ENCODE measurements at places on chromosomes 12 and 14.

DNA sequence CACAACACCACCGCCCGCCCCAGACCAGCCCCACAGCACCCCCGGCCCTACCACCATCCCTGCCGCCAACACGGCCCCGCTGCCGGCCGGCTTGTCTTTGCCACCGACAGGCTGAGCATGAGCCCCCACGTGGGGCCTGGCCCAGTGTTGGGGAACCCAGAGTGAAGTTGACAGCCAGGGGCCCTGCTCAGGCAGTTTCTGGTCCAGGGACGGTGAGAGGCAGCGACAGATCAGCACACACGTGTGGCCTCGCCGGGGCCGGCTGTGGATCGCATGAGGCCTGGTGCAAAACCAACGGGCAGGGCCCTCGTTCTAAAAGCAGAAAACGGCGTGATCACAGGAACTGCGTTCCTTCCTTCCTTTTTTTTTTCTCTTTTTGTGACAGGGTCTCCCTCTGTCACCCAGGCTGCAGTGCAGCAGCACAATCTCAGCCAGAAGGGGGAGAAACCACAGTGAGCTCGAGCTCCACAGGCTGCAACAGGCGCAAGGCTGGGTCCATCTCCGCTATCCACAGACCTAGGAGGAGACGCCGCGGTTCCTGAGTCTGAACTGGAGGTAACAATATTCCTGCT is 50.5 kb upstream of the FBRSL1 start:
- no peak for DNase-seq

GRCh38 chr12:113171543-113171942 is 13.7 kb downstream of the DDX54 start:
- DNase-seq, result no peak

DNA sequence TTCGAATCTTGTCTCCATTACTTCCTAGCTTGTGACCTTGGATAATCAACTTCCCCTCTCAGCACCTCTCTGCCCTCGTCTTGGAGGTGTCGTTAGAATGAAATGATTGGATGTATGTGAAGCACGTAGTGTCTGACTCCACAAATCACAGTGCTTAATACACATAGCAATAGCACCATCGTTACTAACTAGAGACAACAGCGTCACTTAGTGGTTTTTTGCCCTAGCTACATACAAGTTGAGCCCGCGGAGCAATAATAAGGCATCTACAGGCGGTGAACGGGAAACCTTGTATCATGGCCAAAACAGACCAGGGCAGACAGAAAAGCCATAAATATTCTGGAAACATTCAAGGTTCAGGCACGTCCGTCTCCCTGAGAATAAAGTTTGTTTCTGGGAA is 154.9 kb downstream of the ASCL4 start:
- peak; percentile 23 for DNase-seq

DNA sequence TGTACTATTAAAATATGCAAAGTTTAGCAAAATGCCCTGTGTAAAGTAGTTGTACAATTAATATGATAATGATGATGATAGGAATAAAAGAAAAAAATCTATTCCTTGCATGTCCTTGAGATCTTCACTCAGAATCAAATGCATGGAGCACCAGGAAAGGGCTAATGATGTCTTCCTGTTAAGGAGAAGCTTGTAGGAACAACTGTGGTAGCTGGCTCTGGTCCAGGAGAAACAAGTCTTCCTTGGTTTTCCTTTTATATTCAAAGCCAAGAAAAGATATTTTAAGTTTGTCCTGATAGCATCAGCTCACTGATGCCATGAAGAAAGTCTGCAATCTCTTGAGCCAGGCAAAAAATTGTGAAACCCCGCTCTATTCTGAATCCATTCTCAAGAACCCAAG is 138.9 kb downstream of the PIK3C2G start:
- DNase-seq, result no peak

GRCh38 chr12:88645816-88646215 is 65.5 kb upstream of the KITLG start:
- no peak for DNase-seq

DNA sequence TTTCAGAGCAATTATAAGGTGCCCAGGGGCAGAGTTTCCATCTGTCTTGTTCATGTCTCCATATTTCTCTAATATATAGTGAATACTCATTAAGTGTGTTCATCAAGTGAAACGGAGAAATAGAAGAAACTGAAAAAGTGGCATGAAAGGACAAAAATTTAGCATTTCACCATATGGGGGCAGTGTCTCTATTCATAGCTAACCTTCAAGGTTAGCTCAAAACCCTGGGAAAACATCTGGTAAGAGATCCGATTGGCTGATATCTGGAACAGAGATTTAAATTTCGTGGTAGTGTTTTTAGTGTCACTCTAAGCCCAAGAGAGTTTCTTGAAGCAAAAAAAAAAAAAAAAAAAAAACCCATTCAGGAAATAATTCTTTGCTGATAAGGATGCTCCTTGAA is 367.5 kb downstream of the DAD1 start:
- DNase-seq, result no peak

- no peak for DNase-seq
Measured at GRCh38 chr14:22338381-22338780, 250.6 kb downstream of the DAD1 start.

DNA sequence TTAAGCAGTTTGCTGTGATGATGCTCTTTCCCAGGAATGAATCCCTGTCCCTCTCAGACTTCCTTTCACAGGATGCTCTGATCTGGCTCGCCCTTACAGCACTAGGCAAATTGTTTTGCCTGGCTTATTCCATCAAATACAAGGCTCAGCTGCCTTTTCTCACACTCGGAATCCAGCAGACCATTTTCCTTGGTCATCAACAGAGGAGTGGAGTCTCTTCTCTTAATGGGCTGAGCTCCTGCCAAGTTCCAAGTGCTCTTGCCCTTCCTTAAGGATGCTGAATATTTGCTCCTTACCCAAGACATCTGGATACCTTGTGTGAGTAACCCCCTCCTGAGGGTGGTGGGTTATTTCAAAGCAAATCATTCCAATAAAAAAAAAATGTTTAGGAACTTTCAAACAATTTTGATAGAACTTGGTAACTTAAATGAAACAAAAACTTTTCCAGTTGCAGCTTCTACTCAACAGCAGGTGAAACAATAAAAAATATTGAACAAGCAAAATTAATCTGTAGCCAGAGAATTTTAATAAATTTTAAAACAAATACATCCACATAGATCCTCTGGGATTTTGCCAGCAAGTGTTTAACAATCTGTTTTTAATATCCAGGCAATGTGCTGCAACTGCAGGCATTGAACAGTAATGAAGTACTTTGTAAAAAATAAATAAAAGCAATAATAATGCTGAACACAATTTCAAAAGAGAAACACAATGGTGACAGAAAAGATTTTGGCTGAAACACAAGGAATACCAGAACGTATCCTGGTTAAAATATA is 264.0 kb upstream of the FAR2 start:
- DNase-seq, result no peak

DNA sequence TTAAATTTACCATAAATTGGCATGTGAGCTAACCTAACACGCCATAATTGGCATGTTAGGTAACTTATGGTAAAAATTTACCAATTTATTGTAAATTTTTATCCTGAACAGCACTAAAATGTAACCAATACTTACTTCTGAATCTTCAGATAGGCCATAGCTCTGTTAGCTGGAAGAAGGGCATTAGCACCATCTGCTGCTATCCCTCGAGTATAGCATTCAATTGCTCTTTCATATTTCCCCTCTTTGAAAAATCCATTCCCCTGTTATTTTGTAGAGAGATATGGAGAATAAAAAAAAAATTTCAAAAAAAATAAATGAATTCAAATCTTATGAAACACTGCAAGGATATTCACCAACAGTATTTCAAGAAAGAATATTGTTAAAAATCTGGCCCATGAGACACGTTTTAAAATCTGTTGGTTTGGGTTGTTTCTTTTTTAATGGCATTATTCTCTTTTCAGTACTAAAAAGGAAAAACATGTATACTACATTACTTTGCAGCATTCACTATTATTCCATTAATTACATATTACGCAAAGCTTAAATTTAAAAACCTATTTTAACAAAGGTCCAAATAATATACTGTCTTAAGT is 19.1 kb downstream of the RPAP3 start:
- DNase-seq, result peak; percentile 66

DNA sequence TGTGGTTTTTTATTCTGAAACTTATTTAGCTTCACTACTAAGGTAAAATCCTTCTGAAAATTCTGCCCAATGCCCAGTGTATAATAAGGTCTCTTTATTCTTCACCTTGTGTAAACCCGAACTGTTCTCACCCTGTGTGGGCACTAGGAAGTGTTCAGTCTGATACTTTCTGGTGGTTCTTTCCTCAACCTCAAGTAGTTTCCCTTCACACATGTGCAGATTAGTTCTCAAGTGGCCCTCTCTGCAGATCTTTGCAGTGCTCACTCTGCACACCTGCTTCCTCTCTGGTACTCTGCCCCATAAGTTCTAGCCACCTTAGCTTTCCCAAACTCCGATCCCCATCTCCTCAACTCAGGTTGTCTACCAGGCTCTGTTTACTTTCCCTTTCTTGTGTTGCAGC is 61.6 kb downstream of the RAD51B start:
- DNase-seq, result no peak

- no peak for DNase-seq
Measured at GRCh38 chr14:101819251-101819990, 57.9 kb downstream of the PPP2R5C start.

DNA sequence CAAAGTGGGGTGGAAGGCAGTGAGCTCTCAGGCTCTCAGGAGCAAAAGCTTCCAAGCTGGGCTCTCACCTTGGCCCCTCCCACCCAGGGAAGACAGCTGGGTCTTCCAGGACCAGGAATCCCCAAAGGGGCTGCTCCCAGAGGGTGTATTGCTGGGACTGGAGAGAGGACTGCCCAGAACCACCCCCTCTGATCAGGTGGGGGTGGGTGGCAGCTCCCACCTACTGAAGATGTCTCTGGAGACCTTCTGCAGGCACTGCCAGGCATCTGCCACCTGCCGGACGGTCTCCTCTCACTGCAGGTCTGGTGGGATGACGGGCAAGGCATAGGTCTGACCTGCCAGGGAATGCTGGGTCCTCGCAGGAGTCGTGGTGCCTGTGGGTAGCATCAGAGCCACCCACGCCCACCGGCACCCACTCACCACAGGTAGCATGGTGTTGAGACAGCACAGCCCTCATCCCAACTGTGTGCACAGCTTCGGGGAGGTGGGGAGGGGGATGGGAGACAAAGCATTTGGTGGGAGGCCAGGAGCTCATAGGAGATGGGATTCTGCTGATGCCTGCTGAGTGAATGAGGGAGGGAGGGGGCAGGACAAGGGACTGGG is 103.2 kb downstream of the SINHCAF start:
- DNase-seq, result no peak

GRCh38 chr12:11980115-11980514 is 90.6 kb upstream of the BCL2L14 start:
- no peak for DNase-seq

DNA sequence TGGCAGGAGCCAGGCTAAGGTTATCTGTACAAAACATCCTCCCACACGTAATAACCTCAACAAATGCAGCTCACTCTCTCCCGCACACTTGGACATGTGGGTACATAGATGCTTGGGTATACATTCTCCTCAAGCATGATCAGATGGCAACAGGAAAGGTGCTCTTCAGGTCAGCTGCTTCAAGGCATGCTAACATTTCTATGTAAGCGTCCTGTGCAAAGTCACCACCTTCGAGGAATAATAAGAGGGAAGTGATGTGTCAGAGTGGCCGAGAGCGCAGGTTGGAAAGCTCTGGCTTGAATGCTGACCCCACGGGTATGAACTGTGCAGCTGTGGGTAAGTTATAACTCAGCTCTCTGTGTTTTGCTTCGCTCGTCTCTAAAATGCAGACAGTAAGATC is 24.2 kb upstream of the SLC6A12 start:
- DNase-seq, result no peak

GRCh38 chr12:28961948-28962384 is 187.1 kb upstream of the FAR2 start:
- DNase-seq, result no peak

DNA sequence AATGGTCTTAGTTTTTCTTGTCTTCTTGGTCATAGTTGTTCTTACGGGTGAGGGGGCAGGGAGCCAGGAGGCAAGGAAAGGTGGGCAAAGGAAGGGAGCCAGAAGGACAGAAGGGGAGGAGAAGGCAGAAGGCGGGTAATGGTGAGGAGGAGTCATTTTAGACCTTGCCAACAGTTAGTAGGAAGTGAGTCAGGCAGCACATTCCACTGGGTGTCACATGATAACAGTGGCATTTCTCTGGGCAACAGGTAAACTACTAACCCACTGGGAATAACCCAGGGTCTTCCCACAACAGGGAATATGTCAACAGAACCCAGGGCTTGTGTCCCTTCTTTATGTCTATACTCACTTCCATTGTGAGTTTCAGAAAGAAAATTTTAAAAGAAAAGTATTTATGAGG is 127.6 kb downstream of the SLC8A3 start:
- no peak for DNase-seq

DNA sequence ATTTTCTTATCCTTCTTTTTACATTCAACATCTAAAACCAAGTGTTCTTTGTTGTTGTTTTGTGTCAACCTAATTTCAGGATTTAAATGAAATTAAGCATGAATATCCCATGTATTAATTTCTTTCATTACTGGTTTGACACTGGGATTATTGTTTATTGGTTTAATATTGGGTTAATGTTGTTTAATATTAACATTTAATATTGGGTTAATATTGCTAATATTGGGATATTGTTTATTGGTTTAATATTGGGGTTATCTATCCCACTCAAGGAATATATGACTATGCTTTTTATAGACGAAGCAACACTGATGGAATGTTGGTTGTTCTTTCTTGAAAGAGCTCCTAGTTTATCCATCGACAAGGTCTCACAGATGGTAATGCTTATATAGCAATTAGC is 45.9 kb downstream of the TMPRSS12 start:
- DNase-seq, result no peak

DNA sequence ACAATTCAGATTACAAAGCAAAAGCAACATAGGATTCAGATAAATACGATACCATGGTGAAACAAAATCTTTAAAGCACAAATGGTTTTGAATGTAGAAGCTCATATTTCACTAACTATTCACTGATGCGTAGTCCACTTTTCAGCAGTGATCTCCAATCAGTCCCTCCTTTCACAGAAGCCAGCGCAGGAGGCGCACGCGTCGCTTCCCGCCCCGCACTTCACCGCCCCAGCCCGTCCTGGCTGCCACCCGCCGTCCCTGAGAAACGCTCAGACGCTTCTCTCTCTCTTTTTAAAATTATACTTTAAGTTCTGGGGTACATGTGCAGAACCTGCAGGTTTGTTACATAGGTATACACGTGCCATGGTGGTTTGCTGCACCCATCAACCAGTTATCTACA is 19.8 kb upstream of the CHFR start:
- no peak for DNase-seq

DNA sequence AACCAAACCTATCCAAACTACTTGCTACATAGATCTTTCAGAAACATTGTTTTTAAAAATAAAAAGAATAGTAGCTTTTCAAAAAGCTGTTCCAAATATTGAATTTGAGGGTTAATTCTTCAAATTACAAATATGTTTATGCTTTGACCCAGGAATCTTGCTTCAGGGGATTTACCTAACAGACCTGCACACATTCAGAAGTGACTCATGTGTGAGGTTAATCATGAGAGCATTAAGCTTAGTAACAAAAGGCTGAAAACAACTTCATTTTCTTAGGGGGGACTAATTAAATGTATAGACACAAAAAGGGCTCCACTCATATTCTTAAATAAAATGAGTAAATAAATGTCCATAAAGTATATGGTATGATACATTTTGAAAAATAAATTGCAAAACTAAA is 672.4 kb upstream of the FLRT2 start:
- DNase-seq, result no peak

- no peak for DNase-seq
Measured at GRCh38 chr12:3529281-3529680, 38.3 kb downstream of the PRMT8 start.
